ENCODE measurements at places on chromosomes 11 and 22.

DNA sequence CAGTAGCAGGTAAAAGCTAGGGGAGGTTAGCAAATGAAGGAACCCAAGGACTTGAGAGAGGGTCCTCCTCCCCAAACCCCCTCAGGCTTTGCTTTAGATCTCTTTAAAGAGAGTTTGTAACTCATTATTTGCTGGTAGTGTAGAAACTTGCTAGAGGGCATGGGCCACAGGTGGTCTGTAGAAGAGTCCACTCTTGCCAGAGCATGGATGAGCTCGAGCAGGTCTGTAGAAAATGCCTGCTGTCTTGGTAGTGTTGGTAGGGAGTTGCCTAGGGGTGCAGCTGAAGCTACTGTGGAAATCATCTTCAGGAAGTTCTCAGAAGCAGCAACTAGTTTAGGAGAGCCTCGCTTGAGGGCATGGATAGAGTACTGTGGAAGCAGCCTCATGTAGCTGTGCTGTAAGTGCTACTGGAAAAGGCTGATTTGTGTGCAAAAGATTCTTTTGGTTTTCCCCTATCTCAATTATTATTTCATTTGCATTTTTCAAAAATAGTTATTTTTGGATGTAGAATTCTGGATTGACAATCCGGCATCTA lies 104.3 kb downstream of the TMEM135 start:
- no peak for DNase-seq

GRCh38 chr22:32992821-32993220 lies 65.4 kb downstream of the SYN3 start:
- DNase-seq: no peak

DNA sequence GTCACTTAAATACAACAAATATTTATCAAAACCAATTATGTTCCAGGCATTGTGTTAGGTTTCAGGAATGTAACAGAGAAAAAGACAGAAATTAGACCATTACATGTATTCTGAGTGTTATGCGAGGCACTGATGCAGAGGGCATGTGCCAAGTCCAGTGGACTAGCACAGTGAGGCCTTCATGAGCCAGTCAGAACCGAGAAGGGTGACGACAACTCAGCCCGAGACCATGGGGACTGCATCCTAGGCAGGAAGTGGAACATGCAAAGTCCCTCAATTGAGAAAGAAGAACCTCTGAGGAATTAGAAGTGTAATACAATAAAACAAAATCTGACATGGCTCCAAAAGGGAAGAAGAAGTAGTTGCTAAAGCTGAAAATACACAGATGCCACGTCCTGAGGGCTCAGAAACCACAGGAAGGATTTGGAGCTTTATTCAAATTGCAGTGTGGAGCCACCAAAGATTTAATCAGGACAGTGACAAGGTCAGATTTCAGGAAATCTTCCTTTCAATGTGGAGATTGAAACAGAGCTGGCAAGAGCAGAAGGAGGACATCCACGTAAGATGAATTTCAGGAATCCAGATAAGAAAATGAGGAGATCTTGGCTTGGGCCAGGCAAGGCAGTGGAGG lies 529.6 kb downstream of the NTM start:
- no peak for DNase-seq

GRCh38 chr11:901452-902061 lies 9.1 kb downstream of the CHID1 start:
- DNase-seq: no peak

DNA sequence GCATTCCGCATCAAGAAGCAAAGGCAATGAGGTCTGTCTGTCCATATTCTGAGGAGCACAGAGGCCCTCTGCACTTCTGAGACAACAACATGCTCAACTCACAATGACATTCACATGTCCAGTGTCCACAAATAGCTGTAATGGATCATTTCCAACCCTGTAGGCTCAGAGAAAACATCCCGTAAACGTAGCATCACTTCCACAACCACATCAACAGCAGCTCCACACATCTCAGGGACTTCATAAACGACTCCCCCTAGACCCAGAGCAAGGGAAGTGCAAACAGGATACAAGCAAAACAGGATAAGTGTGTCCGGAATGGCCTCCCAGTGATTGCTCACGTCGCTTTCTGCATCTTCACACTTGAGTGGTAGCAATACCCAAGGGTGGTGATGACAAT lies 100.2 kb downstream of the SYN3 start:
- no peak for DNase-seq

DNA sequence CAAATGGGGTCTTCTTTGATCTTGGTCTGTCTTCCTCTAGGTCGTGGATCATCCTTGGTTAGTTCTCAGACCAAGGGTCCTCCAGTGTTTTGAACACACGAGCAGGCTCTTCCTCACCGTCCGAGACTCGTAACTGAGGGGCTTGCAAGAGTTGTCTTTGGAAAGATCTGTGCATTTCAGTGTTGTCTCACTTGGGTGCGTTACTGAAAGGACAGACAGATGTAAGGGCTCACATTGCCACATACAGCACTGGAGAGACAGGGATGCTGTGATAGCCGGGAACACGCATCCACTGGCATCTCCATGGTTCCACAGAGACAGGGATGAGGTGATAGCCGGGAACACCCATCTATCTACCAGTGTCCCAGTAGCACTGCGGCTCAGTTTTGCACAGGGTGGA lies 15.7 kb downstream of the GLB1L2 start:
- no peak for DNase-seq

DNA sequence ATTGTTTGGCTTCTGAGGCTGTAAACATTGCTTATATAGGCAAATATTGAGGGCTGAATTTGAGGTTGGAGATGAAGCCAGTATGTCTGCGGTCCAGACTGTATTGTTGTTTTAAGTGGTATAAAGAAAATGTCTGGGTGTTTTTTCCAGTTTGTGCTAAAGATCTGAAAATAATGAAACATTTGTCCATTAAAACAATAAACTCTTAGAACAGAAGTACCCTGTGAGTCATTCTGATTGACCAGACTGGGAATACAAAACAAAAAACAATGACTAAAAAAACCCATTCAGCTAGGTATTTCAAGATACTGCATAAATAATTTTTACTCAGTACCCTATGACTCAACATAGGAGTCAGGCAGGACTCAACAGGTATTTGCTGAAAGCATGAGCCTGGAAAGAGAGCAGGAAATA lies 20.4 kb downstream of the ALKBH8 start:
- DNase-seq: no peak

DNA sequence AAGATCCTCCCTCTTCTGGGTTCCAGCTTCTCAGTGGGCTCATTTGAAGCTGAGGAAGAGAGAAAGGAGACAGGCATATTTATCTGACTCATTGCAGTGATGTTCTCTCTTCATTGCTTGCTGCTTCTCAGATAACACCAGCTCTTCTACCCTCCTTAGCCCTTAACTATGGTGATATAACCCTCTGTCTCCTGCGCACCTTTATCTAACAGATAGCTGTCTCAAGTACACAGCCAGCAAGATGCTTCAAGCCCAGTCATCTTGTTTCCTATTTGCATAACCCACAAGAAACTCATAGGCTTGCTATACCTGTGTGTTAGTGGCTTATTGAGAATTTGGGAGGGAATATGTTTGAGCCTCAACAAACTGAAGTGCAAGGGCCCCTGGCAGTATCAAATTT lies 12.6 kb downstream of the PRSS23 start:
- DNase-seq: no peak

DNA sequence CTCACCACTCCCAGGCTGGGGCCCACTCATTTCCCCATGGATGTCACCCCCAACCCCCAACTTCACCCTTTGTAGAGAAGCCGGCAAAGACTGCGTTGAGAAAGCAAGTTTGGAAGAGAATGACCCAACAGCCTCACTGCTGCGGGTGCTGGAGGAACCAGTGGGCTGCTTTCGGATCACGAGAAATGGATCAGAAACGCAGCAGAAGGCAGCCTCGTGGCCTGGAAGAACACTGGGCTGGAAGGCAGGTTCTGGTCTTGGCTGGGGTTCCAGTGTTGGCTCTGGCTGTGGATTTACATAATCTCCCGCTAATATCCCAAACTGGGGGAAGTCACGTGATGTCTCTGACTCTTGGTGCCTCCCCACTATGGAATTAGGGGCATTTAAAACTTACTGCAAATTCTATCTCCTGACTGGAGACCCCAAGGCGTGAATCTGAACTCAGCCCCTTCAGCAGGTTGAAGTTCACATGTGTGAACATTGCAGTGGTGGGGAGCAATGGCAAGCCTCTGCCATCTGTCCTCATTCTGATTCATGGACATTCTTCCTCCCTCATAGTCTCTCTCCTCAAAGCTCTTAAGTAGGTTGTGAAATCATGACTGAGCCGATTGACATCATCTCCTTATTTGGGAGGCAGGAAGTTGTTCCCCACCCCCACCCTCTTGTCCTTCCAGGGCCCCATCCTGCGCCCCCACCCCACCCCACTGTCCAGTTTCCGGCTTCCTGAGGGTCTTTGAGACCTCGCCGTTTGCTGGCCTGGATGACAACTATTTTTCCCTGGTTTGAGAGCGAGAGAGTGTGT lies 37.0 kb upstream of the TIMP3 start:
- DNase-seq: no peak

- no peak for DNase-seq
These were observed 26.9 kb downstream of the RNF214 start for GRCh38 chr11:117259417-117259816.

GRCh38 chr11:699116-699508 lies 3.5 kb downstream of the TMEM80 start:
- no peak for DNase-seq
